ENCODE measurements at places on chromosomes 6 and 20.

- DNase-seq = no peak
Observed at GRCh38 chr6:11810854-11811643, 32.4 kb upstream of the ADTRP start.

GRCh38 chr6:3820563-3820962 lies 28.6 kb upstream of the FAM50B start:
- DNase-seq = no peak

DNA sequence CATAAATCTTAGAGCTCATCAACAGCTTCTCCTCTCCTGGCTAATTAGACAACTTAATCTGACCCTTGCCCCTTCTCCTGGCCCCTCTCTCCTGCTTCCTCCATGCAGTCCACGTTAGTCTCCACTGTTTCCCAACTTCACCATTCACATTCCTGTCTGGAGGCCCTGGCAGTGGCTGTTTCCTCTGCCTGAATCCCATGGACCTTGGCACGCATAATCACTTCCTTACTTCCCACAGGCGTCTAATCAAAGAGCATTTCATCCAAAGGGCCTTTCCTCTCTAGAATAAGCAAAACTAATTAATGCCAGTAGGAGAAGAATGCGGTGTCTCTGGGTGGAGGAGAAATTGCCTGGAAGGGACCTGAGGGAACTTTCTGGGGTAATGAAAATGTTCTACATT lies 16.4 kb upstream of the XRN2 start:
- no peak for DNase-seq

DNA sequence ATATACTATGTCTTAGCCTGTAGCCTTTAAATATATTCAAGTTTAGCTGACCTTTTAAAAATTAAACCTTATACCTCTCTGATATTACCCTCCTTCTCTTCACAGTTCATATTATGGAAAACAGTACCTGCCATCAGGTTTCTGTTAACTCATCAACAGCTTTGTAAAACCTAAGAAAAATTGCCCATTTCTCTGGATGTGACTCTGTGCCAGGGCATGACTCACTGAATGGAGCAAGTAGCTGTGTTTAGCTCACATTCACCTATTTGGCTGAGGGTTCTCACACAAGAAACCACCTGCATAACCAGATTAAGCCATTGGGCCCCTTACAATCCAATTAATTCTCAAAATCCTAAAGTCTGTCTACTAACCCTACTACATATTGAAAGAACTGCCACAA lies 678.8 kb upstream of the MARCKS start:
- DNase-seq = no peak

GRCh38 chr6:2763345-2763841 lies 1.8 kb upstream of the WRNIP1 start:
- no peak for DNase-seq

DNA sequence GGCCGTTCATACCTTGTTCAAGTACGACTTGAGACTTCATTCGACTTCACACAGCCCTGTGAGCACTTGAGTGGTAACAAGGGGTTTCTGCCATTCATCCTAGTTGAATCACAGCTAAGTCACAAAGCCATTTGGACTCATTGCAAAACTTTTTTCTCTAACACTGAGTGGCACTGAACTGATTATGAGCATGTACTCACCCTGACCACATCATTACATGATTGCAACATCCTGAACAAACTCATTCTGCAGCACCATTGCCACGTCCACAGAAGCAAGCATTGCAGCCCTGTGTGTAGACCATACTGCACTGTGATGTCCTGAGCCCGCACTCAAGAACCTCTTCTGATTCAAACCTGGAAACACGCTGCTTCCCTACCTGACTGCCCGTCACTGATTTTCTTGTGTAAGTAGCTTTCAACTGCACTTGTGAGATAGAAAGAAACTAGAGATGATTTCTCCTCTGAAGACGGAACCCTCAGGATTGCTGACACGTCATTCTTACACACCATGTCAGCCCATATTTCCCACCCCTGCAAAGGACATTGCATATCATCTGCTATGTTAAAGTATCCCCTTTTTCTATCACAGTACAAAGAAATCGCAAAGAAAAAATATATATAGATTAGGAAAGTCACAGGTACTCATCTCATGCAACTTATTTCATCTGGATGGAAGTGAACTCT lies 81.6 kb downstream of the C6orf118 start:
- DNase-seq = no peak

DNA sequence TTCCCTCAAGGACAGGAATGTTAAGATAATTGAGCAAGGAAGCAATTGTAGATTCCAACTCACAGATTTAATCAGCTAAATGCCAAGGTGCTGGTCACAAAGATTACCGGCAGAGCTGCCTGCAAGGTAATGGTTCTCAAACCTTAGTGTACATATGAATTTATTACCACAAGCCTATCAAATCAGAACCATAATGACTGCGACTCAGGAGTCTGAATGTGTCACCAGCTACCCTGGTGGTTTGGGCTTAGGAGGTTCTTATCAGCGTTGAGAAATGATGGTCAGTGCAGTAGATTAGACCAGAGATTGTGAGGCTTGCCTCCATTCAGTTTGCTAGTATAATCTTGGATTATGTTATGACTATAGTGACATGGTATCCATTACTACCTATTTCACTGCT lies 78.9 kb downstream of the MTFR2 start:
- DNase-seq = no peak

GRCh38 chr6:81950877-81951276 lies 198.4 kb upstream of the TENT5A start:
- DNase-seq = no peak

DNA sequence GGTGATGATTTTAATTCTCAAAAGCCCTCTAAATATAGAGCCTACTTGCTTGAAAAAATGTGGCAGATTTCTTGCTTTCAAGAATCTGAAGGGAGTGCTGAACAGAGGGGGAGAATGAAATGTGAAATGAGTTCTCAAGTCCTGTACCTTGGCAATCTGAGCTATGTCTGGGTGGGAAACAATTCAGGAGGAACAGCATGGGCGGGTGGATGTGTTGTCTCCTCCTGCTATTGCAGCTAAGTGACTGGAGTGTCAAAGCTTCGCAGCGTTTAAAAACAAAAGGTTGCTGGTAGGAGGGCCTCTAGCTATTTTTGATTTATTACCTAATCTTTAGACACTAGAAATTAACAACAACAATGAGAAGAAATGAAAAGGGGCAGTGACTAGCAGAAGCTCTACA lies 102.5 kb upstream of the ARG1 start:
- DNase-seq = no peak

DNA sequence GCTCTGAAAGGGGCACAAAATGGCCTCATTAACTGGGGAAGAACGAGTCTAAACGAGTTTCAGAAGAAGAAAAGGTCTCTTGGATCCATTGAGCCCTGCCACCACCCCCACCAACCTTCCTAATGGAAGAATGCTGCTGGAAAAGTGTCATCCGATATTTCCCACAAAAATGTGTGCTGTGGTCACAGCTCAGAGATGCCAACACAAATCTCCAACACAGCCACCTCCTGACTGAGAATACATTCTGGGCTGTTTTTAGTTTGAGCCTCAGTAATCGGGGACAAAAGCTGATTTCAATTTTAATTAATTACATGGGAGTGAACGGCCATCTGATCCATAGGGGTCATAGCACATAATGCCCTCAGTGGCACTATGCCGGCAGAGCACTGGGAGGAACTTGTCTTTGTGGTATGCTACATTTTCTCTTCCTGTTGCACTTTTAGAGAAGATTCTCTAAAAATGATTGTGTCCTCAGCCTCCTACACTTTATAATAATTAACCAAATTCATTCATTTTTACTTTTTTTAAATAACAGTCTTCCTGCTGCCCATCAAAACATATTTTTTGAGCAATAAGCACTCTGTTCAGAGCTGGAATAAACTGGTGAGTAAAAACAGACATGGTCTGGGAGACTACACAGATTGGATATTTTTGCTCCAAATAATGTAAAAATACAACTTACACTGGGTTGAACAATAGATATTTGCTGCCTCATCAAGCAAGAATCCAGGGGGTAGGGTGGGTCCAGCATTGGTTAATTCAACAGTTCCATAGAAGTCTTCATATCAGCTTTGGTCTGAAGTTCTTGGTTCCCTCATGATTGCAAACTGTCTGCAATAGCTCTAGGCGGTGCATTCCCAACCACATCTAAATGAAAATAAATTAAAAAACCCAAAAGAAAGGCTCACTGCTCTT lies 143.6 kb upstream of the TMEM170B start:
- DNase-seq = no peak

DNA sequence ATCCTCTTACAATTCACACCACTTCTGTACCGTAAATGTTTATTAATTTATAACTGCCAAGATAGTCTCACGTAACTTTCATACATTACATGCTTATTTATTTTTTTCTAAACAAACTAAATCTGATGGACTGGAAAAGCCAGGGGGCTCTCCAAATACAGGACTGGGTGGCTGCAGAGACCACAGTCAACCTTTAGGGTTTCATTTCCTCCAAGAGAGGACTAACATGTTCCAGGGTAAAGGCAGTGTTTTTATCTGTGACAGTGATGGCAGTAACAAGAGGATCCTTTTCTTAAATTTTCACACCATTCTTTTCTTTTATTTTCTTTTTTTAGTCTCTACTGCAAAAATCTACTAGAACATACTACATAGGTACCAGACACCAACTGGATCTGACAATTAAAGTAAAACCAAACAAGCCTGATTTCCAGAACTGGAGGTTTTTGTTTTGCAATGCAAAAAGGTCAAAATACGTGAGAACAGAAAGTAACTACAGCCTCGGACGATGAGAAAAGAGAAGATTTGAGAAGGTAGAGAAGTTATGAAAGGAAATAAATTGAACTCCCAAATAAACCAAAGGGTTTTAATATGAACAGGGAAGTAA lies 1.2 kb downstream of the LMBRD1 start:
- no peak for DNase-seq

DNA sequence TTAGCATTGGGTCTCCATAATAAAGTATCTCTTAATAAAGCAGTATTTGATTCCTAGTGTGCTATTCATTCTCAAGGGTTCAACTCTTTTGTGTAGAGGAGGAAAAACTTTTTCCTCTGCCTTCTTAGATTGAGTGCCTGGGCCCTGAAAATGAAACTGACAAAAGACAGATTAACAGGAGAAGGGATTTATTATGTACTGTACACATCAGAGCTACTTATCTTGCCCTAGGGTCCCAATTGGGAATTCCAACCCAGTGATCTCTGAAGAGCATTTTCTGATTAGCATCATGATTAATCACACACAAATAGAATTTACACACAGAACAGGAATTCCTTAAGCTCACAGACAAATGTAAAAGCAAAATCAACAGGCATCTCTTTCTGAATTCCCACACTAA lies 128.9 kb downstream of the CD164 start:
- no peak for DNase-seq

DNA sequence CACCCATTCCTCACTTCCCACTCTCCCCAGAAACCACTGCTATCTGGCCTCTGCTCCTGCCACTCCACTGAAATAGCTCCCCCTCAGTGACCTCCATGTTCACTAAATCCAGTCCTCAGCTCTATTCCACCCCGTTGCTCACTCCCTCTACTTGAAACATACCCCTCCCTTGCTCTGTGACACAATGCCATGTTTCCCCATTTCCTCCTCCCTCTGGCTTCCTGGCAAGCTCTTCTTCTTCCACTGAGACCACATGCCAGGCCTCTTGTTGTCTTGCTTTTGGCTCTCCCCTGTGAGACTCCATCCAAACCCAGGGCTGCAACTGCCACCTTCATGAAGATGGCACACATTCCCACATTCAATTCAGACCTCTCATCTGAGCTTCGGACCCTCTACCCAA lies 13.9 kb downstream of the TMEM151B start:
- no peak for DNase-seq

DNA sequence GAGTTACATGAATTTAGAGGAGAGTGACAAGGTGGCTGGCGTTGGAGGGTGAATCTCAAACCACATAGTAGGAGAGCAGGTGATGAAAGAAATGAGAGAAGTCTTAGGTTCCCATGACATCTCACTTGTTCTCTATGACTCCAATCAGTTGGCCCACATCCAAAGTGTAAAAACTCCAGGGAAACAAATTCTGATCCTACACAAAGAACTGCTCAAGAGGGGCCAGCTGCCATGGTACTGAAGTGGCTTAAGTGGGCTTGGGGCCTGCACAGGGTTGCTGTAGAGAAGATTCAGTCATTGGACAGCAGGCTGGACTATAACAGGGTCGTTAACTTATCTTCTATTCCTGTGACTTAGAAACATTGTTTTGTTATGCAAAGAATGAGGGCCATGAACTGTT lies 7.6 kb upstream of the ADGRF4 start:
- no peak for DNase-seq

- DNase-seq = no peak
Observed at GRCh38 chr6:78398292-78398691, 469.1 kb upstream of the IRAK1BP1 start.

DNA sequence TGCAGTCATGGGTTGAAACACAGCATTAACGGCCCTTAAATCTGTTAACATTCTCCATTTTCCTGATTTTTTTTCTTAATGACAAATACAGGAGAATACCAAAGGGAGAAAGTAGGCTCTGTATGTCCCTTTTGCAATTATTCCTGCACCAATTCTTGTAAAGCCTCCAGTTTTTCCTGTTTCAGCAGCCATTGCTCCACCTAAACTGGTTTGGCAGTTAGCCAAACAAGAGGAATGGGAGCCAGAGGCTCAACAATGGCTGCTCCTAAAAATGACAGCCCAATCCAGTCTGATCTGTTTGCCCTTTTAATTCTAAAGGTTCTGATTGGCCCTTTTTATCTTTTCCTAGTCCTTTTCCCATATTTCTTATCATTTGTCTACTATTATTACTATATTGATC lies 284.2 kb upstream of the SGK1 start:
- DNase-seq = no peak

GRCh38 chr6:135126729-135127128 lies 54.4 kb upstream of the MYB start:
- no peak for DNase-seq

GRCh38 chr6:119890470-119890869 lies 540.9 kb upstream of the MAN1A1 start:
- DNase-seq = no peak

GRCh38 chr20:4726710-4727397 lies 5.1 kb downstream of the PRND start:
- DNase-seq = no peak

DNA sequence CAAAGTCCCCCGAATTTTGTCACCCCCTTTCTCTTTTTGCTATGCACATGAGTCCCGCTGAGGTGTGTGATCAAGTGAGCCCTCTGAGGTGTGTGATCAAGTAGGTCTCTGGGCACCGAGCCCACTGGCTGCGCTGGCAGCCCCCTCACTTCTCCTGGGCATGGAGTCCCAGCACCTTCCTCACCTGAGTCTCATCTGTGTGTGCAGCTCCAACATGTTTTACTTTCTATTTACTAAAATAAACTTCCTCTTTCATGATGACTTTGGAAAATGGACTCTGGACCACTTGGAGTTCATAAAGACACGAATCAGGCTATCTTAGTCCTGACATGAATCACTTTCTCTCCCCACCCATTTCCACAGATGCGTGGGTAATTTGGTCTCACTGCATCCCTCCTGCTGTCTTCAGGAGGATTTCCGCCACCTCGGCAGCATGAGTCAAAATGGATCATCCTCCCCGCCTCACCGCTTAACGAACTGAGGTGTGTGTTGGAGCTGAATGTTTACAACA lies 39.8 kb downstream of the PRDM1 start:
- no peak for DNase-seq

DNA sequence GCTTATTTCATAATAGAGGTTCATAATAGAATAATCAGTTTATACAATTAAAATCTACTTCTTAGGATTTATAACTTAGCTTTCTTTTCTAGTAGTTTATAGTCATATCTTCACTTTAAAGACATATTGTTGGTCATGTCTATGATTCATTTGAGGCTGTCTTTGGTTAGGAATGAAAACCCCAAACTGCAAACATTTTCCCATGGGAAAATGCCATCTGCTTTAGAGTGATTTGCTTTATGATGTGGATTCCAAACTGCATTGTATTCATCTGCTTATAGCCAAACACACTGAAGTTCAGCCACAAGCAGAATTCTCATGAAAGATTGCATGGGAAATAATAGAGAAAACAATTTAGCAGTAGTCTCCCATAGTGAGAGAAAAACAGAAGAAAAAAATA lies 128.0 kb downstream of the RFPL4B start:
- no peak for DNase-seq
